MM.1S (cell line): ENCODE measurements at places on chromosomes 5 and 9.

GRCh38 chr5:38925154-38925925 is 79.5 kb downstream of the OSMR start:
- DNase-seq = no peak

DNA sequence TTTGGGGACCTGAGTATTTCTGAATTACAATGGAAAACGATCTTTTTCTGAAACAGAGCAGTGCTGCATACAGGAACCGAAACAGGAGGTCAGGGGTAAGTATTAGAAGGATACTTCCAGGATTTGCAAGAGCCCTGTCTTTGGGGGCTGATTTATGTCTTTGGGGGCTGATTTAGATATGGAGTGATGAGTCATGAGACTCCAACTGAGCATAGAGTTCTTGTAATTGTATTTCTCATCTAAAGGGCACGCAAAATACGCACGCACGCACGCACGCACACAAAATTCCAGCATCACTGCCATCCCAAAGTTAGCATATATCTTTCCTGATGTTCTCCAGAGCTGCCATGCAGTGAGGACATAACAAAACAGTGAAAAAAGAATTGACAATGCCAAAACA is 414.8 kb upstream of the CCNH start:
- no peak for DNase-seq

- no peak for DNase-seq
Observed at GRCh38 chr5:97163360-97163764, 19.7 kb downstream of the RIOK2 start.

DNA sequence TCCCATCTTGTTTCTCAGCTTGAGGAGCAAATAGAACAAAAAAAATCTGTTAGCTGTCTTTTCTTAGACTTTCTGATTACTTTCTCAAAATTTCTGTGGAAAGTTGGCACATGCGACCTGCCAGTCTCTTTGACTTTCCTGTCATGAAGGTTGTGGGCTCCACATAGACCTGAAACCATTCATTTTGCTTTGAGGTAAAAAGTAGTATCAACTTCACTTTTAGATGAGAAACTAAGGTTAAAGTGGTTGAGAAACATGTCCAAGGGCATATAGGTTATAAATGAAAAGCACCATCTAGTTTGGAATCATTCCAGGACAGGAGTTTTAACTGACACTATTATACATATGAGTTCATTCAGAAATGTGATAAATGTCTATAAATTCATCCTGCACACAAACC is 42.7 kb downstream of the ST8SIA4 start:
- peak; percentile 35 for DNase-seq

DNA sequence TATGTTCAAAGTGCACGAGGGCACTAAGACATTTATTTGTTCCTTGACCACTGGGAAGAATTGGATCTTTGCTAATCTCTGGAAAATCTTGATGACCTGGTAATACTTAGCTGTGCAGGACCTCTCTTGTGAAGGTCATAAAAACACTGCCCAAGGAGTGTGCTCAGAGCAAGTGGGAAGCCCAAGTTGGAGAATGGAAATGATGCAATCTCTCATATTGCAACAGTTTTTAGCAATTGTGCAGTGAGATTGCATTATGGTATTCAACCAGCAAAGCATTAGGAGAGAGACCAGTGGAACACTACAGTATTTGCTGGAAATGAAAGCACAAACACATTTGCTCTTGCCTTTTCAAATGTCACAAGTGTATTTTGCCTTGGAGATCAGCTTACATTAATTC is 34.5 kb downstream of the TXNDC8 start:
- DNase-seq = no peak

GRCh38 chr9:90921104-90921503 is 119.5 kb downstream of the SYK start:
- no peak for DNase-seq

GRCh38 chr5:31133488-31133887 is 60.0 kb upstream of the CDH6 start:
- DNase-seq = no peak

DNA sequence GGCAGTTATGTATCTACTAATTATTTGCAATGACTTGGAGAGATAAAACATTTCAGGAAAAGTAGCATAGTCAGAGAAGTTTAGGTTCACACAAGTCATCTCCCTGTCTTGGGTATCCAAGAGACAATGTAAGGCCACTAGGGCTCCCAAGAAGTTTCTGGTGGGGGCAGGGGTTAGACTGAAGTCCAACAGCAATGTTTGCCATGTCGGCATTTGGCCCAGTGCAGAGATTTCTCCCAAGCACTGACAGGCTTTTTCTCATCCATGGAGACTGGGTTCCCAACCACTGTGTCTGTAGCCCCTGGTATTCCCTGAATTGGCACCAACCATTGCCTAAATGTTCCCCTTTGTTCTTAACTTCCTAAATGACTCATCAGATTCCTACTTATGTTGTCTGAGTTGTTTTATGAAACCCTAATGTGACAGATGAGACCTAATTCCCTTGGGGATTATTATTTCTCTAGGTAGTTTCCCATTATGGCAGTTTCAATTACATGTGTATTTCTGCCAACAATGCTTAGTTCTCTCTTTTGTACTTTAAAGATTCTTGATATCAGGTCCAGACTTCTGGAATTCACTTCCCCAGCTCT is 103.6 kb upstream of the EGFLAM start:
- no peak for DNase-seq

DNA sequence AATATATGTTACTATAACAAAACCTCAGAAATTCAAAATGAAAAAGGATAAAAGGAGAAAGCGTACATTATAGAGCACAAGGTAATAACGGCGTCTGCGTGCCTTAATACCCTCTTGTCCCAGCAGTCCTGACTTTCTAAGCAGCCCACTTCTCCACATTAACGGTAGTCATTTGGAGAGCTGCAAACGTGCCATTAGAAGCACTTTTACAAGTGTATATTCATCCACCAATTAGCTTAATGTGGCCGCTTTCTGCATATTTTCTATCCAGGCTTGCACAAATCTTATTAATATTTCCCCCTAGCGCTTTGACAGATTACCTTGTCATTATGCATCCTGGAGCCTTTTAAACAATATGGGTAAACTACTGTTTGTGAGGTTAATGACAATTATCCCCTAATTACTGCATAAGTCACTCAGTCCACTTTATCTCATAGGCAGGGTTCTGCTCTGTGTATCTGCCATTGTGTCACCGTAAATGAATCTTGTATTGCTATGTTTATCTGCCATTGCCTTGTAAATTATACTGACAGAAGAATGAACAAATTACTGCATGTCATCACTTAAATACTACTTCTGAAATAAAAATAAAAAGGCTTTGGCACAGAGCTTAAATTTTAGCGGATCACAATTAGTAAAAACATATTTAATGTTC is 421.3 kb downstream of the BNC2 start:
- DNase-seq = no peak

- DNase-seq = no peak
Observed at GRCh38 chr9:121962421-121962820, 130.7 kb downstream of the TTLL11 start.

DNA sequence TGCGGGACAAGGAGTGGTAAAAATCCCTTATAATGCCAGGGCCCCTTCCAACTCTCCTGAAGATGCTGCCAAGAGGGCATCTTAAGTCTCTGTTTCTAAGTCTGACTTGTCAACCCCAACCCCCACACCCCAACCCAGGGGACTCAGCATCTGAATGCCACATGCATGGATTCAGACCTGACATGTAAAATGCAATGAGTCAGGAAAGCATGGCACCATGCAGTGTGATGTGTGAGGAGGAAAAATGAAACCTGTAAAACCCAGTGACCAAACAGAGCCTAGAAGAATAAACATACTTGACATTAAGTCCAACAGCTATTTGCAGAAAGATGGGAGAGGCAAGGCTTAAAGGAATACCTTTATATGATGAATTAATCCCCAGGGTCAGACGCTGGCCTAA is 112.4 kb downstream of the ASTN2 start:
- no peak for DNase-seq

DNA sequence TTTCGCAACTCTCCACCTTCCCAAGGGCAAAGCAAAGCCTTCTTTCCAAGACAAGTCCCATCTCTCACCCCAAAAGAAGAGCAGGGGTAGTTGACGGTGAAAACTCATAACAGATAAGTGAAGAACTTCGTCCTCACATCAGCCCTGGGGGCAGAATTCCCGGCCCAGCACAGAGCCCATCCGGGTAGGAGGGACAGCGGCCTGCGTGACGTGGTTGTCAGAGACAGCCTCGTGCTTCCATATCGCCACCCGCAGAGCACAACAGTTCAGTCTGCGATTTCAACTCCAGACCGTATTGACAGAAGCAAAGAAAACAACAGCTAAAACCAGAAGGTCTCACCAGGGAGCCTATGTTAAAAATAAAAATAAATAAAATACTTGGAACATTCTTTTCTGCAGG is 273.2 kb downstream of the SYK start:
- no peak for DNase-seq

DNA sequence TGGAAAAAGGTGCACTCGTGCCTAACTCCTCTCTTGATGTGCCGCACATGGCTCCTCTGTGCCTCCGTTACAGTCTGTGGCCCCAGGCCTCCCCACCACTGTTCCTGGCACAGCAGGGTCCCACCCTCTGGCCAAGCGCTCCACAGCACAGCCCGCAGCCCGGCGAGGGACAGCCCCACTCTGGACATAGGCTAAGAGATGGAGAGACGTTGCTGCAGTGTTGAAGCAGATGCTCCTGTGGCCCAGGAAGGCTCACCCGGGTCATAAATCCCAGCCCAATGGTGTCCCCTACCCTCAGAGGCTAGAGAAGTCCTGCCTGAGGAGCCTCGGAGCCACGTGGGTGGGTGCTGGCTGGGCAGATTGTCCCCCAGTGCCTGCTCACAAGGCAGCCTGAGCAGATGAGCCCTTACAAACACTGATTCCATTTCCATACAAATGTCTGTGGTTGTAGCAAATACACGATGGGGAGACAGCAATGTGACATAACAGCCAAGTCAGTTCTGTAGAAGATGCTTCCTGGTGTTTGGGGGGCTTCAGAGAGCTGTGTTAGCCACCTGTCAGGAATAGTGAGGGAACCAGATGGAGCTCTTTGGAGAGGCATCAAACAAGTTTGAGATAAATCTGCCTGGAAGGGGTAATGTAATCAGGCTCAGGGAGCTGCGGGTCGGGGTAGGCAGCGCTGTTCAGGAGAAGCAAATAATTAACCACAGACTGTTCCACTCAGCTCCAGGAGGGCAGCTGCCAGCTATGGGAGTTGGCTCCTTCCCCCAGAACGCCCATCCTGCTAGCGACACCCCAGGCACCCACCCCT is 41.7 kb downstream of the C5orf15 start:
- no peak for DNase-seq

DNA sequence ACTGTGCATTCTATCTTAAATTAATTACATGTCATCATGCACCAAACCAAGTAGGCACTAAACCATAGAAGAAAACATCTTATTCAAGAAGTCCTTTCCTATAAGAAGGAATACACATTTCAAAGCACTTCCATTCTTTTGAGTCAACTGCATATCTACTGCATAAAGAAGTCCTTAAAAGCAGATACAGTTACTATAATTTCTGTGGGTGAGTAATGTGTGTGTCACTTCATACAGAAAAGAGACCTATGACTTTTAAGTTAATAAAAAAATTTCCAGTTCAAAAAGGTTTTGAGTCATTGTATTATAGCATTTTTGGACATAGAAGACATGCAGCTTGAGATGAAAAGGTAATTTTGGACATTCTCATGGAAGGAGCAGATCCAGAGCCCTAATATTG is 125.0 kb downstream of the DTWD2 start:
- DNase-seq = no peak

- DNase-seq = peak; percentile 37
Observed at GRCh38 chr9:306907-307306, 92.2 kb downstream of the DOCK8 start.

DNA sequence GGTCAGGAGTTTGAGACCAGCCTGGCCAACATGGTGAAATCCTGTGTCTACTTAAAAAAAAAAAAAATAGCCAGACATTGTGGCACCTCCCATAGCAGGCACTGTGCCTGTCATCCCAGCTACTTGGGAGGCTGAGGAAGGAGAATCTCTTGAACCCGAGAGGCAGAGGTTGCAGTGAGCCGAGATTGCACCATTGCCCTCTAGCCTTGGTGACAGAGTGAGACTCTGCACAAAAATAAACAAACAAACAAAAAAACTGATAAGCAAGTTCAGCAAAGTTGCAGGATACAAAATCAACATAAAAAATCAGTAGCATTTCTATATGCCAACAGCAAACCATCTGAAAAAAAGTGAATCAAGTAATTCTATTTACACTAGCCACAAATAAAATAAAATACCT is 64.8 kb upstream of the TTC23L start:
- DNase-seq = no peak

DNA sequence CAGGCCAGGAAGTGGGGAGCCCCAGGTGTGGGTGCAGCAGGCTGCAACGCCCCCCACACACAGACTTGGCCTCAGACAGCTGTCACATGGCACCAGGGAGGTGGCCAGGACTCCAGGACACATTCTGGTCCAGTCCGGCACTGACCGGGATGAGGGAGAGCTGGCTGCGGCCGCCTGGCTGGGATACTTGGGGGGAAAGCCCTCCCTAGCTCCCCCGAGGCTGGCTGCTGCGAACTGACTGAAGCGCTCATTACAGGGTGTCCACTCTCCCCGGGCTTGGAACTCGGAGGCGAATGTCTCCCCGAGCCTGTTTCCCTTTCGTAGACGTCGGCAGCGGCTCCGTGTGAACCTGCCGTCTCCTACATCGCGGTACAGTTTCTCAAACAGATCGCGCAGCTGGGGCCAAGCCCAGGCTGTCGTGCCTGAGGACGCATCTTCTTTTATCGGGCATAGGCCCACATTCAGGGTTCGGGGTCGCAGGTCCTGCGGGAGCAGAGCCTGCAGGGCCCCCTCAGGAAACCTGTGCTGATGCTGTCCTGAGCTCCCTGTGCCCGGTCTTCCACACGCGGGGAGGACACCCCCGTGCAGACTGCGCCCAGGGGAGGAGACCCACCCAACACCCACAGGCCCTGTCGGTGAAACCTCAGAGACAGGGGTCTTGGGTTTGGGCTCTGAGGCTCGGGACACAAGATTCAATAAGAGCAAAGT is 19.8 kb downstream of the NACC2 start:
- no peak for DNase-seq

DNA sequence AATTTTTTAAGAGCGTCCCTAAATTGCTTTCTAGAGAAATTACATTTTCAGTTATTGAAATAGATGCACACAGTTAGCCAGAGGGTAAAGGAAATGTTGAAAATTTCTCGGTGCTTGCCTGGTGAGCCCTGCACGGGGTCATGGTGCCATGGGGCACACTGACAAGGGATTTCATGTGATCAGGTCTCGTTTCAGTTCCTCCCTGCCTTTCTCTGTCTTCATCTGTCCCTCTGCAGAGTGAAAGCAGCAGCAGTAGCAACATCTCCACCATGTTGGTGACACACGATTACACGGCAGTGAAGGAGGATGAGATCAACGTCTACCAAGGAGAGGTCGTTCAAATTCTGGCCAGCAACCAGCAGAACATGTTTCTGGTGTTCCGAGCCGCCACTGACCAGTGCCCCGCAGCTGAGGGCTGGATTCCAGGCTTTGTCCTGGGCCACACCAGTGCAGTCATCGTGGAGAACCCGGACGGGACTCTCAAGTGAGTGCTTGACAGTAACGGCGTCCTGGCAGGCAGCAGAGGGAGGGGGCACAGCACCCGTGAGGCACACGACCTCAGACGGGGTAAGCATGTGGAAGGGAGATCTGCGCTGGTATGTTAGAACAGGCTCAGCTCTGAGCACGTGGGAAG is 89.1 kb upstream of the OTULINL start:
- DNase-seq = no peak

GRCh38 chr5:141617682-141618029 is 1.1 kb downstream of the DIAPH1 start:
- DNase-seq = peak; percentile 21

GRCh38 chr5:68449380-68449779 is 233.8 kb downstream of the PIK3R1 start:
- DNase-seq = no peak

GRCh38 chr9:134099123-134099761 is 31.4 kb upstream of the BRD3 start:
- DNase-seq = peak; percentile 57

- no peak for DNase-seq
Observed at GRCh38 chr9:98860871-98861293, 53.4 kb downstream of the GALNT12 start.
